Stimulated activated CD8-positive, alpha-beta memory T cell treated with anti-CD3 and anti-CD28 coated beads, Interleukin-12 subunit alpha, Interleukin-12 subunit beta, amount 100 ng/mL, for 4 hours (primary cell): ENCODE measurements at places on chromosomes 13 and 19.

DNA sequence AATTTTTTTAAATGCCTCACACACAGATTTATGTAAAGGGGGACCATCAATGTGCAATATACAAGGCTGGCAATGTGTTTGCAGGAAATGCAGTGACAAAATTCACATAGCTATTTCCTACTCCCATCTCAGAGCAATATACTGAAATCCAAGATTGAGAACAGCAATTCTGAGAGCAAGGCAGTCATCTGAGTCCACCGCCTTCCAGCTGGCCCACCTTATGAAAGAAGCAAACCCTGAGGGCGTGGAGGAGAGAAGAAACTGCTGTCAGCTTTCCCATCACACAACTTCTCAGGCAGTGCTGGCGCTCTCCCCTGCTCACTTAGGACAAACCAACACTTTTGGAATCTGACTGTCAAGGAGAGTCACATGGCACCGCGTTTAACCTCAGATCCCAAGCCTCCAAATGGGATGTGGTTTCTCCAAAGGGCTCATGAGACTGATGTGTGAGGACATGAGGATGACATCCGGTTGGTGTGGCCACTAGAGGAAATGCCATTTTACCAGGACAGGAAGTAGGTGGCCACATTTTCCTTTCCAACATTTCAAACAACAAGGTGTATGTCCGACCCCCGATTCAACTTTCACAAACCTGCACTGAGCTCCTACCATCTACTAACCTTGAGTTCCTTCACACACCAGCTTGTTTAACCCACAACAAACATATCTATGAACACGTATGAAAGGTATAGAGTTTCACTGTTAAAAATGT, 3.7 kb upstream of the DOCK9 start:
- DNase-seq = no peak

GRCh38 chr19:39828015-39828653, 5.8 kb downstream of the DYRK1B start:
- no peak for DNase-seq

GRCh38 chr13:89324582-89324981, 1653.4 kb downstream of the SLITRK5 start:
- no peak for DNase-seq

GRCh38 chr13:102729560-102730270, 34.9 kb upstream of the METTL21C start:
- DNase-seq = no peak
